ENCODE measurements at places on chromosomes 5 and 9.

GRCh38 chr5:31106278-31106677 lies 87.2 kb upstream of the CDH6 start:
- DNase-seq = peak; percentile 6

- peak; percentile 99 for DNase-seq
These were observed 113.9 kb downstream of the SUSD1 start for GRCh38 chr9:112061152-112061740.

DNA sequence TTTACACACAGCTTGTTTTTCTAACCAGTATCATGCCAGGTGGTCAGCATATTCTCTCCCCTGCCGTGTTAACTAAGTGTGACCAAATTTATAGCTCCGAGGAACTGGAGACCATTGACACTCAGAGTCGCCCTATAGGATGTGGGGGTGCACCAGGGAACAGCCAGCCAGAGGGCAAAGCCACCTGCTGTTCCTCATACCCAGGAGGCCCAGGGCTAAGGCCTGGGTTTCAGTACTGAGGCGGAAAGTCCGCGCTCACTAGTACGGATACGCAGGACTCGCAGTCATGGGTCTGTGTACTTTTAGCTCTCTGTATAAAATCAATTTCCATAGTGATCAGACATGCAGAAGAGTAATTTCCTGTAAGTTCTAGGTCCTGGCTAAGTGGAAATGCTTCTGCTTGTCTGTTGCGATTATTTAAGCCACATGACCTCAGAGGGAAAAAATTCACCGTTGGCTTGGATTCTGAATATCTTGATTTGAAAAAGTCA lies 247.0 kb downstream of the AOPEP start:
- peak; percentile 81 for DNase-seq

DNA sequence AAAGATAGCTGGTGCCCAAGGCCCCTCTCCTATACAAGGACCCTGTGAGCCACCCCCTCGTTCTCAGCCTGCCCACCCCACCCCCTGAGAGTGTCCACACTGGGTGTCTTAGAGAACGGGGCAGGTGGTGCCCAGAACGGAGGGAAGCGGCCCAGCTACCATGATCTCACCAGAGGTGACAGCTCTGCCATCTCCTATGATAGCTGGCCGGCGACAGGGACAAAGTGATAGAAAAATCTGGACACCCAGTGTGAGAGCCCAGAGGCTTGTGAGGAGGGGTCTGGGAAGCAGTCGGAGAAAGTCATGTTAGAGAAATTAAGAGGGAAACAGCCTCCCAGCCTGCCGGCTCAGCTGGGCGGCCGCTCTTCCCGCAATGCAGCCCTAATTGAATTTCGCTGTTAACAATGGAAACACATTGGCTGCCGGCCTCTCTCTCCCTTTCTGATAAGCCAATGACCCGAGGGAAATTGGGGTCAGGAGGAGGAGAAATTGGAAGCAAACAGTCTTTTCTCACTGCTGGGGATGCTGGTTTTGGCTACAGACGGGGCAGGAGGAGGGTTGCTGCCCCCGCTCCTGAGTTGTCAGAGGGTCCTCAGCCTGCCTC lies 32.3 kb downstream of the HK3 start:
- DNase-seq = no peak

GRCh38 chr5:104456122-104456521 lies 893.5 kb upstream of the NUDT12 start:
- DNase-seq = no peak

- DNase-seq = no peak
These were observed 418.4 kb upstream of the SGCD start for GRCh38 chr5:155908543-155908942.

GRCh38 chr5:17951392-17952169 lies 317.3 kb downstream of the TAF11L14 start:
- DNase-seq = no peak

DNA sequence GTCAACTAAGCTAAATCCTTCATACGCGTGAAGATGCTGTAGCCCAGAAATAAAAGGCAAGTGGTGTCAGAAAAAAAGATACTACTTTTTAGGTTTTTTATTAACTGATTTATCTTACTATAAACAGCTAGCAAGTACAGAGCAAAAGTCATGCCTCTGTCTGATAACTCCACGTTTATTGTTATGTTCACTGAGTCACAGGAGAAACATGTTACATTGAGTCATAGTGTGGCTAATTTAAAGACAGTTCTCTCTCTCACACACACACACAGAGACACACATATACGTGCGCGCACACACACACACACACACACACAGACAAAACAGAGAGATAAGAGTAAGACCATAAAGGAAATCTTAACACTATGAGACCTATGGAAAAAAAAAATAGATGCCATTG lies 770.0 kb upstream of the CDH10 start:
- peak; percentile 4 for DNase-seq

DNA sequence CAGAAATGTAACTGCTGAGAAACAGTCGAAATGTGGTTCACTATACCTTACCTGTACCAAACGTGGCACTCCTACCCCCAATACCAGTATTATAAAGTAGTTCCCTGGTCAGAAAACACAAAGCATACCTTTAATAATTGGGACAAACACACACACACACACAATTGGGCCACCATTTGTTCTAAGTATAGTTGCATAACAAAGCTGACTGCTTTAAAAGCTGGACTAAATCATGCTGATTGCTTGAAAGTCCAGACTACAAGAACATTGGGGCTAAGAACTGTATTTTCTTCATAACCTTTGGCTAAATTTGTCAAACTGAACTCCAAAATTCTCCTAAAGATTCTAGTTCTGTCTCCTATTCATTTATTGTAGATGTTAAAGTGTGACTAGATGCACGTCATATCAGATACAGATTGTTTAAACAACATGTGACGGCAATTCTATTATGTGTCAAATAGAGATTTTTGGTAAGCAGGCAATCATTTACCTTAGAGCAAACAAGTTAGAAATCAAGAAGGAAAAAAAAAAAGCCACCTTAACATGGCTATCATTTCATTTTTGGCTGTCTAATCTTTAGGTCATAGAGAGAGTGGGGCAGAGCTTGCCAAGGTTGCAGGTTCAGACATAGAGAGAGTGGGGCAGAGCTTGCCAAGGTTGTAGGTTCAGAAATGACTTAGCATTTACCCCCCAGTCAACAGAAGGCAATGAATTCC lies 265.1 kb downstream of the ARL15 start:
- no peak for DNase-seq

DNA sequence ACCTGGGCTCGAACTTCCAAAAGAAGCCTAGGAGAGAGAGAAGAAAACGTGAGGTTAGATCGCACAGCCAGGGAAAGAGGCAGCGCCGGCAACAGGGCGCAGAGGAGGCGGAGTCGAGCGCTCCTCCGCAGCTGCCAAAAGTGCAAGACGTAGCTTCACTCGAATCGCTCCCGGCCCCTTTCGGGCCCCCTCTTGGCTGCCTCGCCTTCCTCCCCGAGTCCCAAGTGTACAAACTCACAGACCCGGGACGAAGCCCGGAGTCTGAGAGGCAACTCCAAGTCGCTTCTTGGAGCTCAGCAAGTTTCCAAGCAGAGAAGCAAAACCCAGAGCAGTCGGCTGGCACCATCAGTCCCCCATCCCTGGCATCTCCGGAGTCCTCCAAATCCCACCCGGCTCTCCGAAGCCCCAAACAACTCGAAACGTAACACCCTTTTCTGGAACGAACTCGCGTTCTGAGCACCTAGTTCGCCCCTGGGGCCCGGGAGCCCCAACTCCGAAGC lies 1.2 kb downstream of the MIER3 start:
- peak; percentile 73 for DNase-seq

- no peak for DNase-seq
These were observed 16.2 kb downstream of the QSOX2 start for GRCh38 chr9:136229096-136230065.

- no peak for DNase-seq
These were observed 120.2 kb downstream of the SUSD1 start for GRCh38 chr9:112054916-112055315.

DNA sequence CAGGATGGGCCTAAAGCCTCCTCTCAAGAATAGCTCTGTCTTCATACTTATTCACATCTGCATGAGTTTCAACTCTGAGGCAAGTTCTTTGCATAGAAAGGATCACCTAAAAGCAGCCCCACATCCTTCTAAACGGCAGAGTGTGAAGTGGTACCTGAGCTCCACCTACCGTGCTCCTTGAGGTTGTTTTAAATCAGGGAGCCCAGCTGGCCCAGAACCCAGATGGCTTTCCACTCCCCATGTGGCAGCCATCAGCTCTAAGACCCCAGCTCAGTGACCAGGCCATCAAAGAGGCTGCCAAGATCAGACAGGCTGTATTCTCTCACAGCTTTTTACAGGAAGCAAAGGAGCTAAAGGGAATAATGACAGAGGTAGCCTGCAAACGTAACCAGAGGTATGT lies 299.3 kb downstream of the RASEF start:
- no peak for DNase-seq

DNA sequence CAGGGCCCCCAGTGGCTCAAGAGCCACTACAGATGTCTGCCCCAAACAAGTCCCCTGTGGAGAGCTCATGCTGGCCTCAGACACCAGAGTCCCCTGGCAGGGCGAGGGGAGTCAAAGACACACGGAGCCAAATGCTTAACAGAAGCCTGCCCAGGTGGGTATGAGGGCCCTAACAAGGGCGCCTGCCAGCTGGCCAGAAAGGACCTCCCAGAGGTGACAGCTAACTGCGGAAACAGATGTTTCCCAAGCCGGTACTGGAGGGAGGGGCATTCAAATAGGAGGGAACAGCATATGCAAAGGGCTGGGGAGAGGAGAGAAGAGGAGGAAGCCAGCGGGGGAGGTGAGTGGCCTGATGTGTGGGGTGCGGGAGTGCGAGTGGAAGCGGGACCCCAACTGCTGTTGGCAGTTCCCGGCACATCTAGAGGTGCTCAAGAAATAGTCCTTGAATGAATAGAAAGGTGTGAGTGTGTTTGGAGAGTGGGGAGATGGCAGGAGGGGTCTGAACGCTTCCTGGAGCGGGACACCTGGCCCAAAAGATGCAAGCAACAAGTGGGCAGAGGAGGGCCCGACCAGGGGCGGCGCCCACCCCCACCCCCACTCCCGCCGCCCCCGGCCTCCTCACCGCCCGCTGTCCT lies 824 bp downstream of the MXD3 start:
- DNase-seq = no peak

GRCh38 chr5:170201311-170201710 lies 31.5 kb upstream of the C5orf58 start:
- DNase-seq = no peak

GRCh38 chr9:121267689-121268597 lies at the start of gene GSN:
Gene GSN, plus strand, starts transcription at chr9:121268162. Its CDS starts 33,810 bp downstream, at chr9:121301972.
- DNase-seq = peak; percentile 53

GRCh38 chr9:127139775-127140174 lies 17.3 kb upstream of the ANGPTL2 start:
- DNase-seq = no peak

- peak; percentile 52 for DNase-seq
These were observed 142.9 kb downstream of the BNC2 start for GRCh38 chr9:16727452-16728136.

DNA sequence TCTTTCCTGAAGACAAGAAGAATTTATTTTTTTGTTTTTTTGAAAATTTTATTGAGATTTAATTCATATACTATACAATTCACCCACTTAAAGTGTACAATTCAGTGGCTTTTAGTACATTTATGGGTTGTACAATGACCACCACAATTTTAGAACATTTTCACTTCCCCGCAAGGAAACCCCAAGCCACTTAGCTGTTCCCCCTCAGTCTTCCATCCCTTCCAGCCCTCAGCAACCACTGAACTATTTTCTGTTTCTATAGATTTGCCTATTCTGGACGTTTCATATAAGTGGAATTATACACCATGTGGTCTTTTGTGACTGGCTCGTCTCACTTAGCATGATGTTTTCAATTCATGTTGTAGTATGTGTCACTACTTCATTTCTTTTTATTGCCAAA lies 28.0 kb downstream of the DNAI1 start:
- DNase-seq = no peak

GRCh38 chr9:112049811-112050516 lies 125.1 kb downstream of the SUSD1 start:
- DNase-seq = no peak

DNA sequence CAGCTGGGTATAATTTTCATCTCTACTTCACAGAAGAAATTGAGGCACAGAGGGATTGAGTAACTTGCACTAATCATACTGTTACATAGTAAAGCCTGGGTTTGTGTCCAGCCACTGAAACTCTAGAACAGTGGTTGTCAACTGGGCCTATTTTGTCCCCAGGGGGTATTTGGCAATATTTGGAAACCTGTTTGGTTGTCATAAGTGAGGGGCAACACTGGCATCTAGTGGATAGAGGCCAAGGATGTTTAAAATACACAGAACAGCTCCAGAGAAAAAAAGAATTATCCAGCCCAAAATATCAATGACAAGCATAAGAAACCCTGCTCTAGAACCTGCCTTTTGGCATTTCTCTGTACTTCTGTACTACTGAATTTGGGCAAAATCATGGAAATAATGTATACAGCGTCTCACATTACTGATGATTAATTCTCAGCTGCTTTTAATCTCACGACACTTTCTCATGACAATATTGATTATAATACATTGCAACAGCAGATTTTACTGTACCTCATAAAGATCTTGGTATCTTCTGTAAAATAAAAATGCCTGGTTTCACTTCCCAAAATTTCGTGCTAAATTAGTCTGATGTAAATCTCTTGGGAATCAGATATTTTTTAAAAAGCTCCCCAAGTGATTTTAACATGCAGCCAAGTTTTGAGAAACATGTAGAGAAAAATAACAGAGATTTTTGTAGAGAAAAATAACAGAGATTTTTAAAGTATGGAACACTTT lies 112.7 kb downstream of the RORB start:
- DNase-seq = no peak

DNA sequence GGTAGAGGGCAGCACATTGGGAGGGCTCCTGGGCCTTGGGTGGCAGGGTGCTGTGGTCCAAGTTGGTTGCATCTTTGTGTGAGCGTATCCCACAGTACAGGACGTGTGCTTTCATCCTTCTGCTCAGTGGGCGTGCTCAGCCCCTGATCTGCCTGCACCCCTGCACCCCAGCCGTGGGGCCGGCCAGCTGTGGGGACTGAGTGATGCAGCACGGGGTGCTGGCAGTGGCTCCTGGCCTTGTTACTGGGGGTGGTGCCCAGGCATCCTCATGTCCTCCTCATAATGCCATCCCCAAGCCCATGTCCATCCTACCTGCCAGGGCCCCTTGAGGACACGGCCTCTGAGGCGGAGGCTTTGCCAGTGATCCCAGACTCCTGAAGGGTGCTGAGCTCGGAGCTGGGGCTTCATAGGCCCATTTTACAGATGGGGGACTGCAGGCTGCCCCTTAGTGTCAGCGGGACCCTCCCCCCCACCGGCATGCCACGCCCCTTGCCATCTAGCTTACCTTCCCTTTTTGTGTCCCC lies 100.7 kb downstream of the PHF2 start:
- DNase-seq = no peak

GRCh38 chr5:179123491-179124272 lies 63.5 kb downstream of the ZNF354C start:
- DNase-seq = no peak

All from iris pigment epithelial cell (primary cell).